ENCODE measurements at places on chromosomes 12 and 14.

GRCh38 chr14:79419571-79420327, 791.6 kb downstream of the DIO2 start:
- DNase-seq = no peak

DNA sequence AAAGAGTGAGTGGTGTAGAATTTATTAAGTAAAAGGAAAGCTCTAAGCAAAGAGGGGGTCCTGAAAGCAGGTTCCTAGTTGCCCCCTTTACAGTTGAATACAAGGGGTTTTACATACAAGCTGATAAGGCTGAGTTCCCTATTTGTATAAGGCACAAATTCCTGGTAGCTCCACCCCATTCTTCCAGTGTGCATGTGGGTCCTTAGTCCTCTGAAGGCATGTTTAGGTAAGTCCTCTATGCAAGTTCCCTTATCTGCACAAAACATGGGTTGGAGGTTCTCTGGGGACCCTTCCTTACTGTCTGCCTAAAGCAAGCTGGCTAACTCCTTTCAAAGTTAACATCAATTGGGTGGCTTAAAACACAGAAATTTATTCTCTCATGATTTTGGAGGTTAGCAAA, 2.9 kb upstream of the FAR2 start:
- no peak for DNase-seq

DNA sequence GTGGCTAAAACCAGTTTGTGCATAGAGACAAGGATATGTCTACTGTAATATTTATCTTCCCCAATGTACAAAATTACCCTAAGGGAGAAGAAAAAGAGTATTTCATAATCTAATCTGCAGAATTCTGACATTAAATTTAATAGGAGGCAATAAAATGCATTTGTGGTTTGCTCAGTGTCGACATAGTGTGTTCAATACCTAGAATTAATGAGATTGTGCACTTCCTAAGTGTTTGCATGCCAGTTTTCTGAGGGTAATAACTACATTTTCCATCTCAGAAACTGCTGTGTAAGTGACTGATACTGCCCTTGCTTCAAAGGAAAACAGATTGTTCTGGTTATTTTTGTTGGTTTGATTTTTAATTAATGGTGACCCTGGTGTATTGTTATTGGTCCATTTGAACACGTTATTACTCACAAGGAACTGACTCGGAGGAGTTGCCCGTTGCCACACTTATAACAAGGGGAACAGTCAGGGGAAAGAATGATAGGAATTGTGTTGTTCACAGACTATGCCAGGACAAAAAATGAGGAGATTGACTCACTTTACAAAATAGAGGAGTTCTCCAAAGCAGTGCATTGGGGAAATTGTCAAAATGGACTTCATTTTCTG, 960.3 kb upstream of the TMEM132C start:
- no peak for DNase-seq

DNA sequence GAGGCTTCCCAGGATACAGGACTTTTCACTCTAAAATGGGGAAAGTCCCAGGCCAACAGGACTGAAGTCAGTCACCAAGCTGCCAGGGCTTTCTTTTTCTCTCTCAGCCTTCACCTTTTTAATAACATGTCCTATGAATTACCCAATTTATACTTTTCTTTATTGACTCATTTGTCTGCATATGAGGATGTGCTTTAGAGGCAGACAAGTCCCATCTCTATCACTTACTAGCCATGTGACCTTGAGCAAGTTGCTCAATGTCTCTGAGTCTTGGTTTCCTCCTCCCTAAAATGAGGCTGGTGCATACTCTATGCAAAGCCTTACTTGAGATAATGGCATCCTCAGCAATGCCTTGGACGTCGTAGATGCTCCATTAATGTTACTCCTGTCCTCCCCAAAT, 98.1 kb upstream of the TMPO start:
- no peak for DNase-seq
